CD4-positive, CD25-positive, alpha-beta regulatory T cell (primary cell): ENCODE measurements at places on chromosomes 13 and 19.

GRCh38 chr13:94009701-94010100, 469.8 kb downstream of the DCT start:
- DNase-seq: no peak

- no peak for DNase-seq
These were observed 24.3 kb downstream of the PEPD start for GRCh38 chr19:33497131-33497777.

GRCh38 chr19:18587561-18587960, 1.0 kb upstream of the REX1BD start:
- no peak for DNase-seq

GRCh38 chr13:50080203-50080910, 65.1 kb downstream of the KCNRG start:
- DNase-seq: peak; percentile 61

GRCh38 chr13:34555988-34556387, 386.1 kb upstream of the NBEA start:
- DNase-seq: no peak

GRCh38 chr13:99659226-99659625, 158.0 kb downstream of the TM9SF2 start:
- no peak for DNase-seq

DNA sequence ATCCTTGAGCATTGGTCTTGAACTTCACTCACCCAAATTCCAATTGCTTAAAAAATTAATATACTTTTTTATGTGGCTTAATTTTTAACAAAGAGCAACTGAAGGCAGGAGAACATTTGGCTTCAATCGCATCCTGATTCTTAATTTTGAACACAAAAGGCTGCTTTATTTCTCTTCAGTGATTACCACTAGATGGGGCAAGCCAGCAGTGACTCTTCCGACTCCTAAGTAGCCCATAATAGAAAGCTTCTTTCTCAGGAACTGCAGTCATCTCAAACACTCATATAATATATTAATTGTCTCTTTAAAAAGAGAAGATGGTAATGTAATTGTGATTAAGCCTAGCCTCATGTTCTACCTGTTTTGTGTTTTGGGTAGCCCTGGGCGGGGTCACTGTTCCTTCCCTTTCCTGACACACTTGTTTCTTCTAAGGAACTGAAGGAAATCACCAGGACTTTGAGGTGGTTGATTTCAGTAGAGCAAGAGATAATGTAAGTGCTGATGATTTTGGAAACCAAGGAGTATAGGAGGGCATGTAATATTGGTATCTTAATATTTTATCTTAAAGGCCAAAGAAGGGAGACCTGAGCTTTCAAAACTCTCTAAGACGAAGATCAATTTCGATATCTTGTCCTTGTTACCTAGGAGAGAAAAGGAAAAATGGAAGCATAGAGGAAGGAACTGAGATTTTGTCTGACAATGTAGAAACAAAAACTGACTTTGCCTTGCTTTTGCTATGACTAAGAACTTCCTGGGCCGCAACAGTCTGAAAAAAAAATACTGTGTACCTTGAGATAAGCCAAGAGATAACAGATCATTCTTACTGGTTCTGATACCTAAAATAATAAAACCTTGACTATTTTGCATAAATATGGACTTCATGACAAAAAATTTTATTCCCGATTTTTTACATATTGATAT, 73.1 kb downstream of the TNFSF13B start:
- no peak for DNase-seq

GRCh38 chr19:48741129-48741999, 954 bp upstream of the RASIP1 start:
- no peak for DNase-seq

DNA sequence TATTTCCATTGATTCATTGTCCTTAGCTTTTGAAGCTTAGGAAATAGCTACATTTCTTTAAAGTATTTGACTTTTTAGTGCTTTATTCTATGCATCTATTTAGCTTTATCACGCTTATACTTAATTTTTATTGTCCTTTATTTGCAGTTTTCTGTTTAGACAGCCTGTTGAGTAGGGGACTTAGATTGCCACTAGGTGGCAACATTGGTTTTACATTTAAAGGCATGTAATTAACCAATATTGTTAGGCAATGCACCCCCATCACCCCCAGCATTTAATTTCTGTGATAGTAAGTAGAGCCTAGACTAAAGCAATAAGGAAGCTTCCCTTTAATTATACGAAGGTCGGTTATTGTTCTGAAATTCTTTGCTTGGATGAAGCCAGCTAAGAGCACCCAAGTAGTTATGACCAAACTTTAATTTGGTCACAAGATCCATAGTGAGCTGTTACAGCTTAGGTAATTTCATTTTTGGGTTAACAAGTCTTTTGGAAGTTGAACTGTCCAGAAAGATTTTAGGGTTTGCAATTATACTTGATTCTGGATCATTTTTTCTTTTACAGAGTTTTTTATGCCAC, 36.5 kb downstream of the B3GLCT start:
- DNase-seq: no peak

- DNase-seq: peak; percentile 90
These were observed 13.0 kb downstream of the TMEM160 start for GRCh38 chr19:47035127-47036096.

DNA sequence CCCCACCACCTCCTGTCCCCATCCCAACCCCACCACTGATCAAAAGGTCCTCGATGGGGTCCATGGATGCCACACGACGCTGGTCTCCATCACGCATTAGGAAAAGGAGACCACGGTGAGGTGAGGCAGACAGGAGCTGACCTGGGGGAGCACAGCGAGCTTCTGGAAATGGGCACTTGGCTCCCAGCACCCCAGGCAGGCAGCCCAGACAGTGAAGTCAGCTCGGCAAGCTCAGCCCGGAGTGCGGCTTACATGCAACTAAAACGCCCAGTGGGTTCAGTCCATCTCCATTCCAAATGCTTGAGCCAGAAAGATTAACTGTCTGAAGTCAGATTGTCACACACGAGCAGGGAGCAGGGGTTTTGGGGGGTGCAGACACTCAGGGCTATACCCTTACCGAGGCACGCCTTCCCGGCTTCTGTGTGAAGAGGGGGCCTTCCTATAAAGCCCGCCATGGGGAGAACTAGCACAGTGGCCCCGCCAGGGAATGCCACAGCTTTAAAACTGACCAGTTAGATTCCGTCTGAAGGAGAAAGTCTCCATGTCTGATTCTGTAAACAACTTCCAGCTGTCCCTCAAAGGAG, 79.4 kb downstream of the SPACA7 start:
- DNase-seq: no peak

DNA sequence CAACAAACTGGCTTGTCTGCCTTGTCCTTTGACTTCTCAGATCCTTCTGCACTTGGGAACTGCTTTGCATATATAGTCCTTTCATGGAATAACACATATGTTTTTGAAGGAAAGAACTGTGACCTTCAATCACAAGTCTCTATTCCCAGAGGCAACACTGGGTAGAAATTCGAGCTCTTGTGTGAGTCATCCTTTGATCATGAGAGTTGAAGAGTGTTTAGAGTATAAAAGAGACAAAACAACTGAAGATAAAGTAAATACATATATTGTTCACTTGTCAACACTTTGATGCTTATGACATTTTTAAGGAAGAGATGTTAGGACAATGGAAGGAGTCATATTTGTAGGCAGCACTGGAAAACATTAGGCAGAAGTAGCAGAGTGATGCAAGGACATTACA, 5.2 kb upstream of the OR7A5 start:
- no peak for DNase-seq

GRCh38 chr13:66534561-66534960, 695.6 kb downstream of the PCDH9 start:
- DNase-seq: no peak

DNA sequence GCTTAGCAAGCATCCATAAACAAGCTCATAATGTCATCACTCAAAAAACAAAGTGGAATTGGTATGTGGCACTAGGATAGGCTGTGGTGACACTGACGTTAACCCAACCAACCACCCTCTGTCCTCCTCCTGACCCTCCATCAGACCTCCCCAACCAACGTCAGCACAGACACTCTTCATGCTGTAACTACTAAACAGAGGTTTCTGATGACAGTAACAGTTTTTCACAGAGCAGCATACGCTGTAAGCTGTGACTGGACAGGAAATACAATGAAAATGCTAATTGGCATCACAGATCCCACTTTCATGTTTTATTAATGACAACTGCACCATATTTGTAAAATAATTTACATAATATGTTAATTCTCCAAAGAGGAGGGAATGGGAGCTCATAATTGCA, 238.0 kb downstream of the IRS2 start:
- no peak for DNase-seq

DNA sequence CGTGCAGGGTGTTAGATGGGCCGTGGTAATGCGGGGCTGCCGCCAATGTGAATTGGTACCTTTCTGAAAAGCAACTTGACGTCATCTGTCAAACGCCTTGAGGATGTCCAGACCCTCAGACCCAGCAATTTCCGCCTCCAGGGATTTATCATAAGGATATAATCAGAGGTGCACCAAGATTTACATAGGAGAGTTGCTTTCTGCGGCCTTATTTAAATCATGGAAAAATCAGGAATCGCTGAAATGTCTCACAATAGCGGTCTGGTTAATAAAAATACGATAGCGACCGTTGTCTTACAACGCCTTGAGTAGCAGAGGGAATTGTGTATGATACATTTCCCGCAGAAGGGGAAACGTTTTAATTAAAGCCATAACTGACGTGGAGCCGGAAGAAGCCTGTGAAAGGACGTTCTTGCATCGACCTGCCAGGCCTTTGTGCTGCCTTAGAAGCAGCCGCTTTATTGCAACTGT, 32.3 kb upstream of the NDUFS7 start:
- no peak for DNase-seq

DNA sequence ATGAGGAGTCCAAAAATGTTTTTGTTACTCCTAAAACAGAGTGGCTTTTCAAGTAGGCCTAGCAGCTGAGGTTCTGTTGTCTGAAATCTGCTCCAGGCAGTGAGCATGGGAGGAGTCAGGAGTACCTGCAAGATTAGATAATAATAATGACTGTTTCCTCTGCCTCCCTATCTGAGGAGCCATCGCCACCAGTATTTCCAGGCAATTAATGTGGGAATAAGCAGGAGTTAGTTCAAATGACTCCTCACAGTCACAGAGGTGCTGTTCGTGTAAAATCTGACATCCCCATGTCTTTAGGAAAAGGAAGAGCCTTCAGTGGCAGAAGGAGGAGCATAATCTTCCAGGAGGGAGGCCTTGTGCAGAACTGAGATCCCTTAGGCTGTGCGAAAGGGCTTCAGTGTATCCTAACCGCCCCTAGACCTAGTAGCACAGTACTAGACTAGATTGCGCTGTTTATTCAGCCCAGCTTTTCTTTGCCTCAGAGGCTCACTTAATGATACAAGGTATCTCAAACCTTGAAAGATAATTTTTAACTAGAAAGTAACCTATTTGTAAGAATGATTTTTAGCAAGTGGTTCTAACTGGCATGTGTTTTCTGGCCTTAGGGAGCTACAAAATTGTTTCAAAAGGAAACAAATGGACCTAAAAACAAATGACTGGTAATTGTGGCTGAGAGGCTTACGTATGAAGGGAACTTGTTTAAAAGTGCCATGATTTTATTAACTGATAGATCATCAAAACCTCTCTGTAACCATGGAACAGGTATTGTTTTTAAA, 49.0 kb downstream of the FREM2 start:
- DNase-seq: no peak

DNA sequence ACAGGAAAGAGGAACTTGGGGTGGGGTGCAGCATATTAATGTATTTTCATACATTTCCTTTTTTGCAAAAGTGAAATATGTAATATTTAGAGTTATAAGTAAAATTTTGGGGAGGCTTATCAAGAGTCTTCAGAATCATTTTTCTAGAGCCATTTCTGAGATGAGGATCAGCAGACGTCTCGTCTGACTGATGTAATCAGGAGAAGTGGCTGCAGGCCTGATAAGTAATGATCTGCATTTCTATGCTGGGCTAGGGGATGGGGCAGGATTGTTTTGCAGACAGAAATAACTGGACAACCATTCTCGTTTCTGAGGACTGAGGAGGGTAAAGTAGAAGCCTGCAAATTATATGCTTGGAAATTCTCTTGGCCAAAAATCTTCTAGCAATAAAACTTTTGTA, 89.2 kb upstream of the ARGLU1 start:
- DNase-seq: no peak

- DNase-seq: no peak
These were observed 717 bp upstream of the C13orf46 start for GRCh38 chr13:113974304-113975281.

DNA sequence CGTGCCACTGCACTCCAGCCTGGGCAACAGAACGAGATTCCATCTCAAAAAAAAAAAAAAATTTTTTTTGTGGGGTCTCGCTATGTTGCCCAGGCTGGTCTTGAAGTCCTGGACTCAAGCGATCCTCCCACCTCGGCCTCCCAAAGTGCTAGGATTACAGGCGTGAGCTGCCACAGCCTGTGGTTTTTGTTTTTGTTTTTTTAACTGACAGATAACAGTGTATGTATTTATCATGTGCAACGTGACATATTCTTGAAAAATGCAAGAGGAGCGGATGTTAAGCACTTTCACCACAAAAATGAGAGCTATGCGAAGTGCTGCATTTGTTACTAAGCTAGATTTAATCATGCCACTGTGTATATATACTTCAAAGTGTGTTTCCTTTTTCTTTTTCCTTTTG, 49.0 kb downstream of the ARHGEF18 start:
- no peak for DNase-seq

- DNase-seq: no peak
These were observed 766 bp downstream of the LRRC25 start for GRCh38 chr19:18396471-18397241.

DNA sequence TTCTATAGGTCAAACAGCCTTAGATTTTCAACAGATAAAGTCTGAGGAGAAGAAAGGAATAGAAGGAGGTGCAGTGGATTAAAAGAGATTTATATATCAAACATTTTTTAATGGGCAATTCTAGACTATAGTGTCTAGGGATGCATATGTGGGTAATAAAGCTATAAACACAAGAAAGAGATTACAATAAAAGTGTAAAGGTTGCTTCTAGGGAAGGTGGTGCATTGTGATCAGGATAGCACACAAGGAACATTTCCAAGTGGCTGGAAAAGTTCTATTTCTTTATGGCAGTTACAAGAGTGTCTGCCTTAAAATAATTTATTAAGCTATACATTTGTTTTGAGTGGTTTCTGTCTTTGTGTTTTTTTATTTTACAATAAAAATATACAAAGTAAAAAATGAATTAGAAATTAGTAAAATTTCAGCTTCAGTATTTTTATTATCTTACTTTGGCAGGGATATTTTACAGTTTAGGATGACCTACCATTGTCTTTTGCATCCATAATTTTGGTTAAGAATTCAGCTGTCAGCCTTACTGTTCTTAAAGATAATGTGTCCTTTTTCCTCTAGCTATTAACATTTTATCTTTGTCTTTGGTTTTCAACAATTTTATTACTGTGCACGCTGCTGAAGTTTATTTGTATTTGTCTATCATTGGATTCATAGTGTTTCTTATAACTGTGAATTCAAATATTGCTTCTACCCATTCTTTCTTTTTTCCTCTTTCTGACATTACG, 221.8 kb downstream of the LACC1 start:
- no peak for DNase-seq

DNA sequence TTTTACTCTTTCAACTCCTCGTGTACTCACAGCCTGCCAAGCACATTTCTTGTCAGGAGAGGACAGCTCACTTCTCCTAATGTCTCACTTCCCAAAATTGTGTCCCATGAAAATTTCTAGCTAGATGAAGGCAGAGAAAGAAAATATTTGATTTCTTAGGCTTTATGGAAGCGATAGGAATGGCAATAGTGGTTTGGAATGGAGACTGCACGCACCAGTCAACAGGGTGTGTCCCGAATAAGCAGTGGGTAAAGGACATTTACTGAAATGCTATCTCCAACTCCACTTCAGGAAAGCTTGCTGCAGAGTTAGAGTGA, 321 bp upstream of the ZNF222 start:
- no peak for DNase-seq
